Fibroblast of skin of left biceps (primary cell): ENCODE measurements at places on chromosomes 2 and 18.
A peak's percentile ranks its signal among the peaks of the same experiment; 100 is the strongest.

GRCh38 chr18:48589797-48590519 is 51.1 kb downstream of the CTIF start:
- DNase-seq, result no peak

DNA sequence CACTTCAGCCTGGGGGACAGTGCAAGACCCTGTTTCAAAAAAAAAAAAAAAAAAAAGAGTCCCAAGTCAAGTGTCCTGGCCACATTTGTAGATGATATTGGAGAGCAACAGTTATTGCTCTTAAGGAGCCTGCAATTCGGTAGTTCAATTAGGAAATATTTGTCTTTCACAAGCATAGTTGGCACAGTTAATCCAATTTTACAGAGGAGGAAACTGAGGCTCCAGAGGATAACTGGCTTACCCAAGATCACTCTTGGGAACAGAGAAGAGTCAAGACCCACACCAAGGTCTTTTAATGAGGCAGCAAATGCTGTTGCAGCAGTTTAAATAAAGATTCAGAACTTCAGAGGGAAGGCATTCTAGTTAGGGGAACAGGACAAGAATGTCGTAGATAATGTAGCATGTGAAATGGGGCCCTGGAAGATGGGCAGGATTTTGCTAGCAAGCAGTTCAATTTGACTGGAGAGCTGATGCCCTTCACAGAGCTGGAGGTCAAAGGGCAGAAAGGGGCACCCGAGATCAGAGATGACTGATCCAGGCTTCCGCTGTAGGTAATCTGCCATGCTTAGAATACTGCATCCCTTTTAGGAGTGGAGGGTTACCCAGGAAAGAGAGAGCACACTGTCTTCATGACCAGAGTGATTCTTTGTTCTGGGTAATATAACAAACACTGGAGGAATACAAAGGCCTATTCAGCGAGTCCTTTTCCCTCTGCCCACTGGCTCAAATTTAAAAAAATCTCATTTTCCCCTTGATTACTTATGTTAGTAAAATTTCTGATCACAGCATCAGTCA is 3.0 kb downstream of the NPC1 start:
- DNase-seq, result no peak

- peak; percentile 68 for DNase-seq
These were observed 6.8 kb downstream of the TFPI start for GRCh38 chr2:187547353-187547979.

DNA sequence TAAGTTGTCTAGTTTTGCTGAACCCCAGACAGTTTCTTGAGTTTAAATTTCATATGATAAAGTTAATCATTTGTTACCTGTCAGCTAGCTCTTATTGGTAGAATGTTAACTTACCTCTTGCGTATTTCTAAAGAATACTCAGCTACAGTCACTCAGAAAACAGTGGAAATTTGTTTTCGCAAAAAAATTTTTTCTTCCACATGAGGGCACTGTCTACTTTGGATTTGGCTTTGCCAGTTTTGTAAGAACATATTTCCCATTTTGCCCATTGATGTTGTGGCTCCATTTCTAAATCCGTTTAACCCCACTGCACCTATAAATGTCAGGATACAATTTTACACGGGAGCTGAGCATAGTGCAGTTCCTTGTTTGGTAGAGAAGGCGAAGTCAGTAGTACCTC is 19.1 kb upstream of the GCFC2 start:
- DNase-seq, result no peak

DNA sequence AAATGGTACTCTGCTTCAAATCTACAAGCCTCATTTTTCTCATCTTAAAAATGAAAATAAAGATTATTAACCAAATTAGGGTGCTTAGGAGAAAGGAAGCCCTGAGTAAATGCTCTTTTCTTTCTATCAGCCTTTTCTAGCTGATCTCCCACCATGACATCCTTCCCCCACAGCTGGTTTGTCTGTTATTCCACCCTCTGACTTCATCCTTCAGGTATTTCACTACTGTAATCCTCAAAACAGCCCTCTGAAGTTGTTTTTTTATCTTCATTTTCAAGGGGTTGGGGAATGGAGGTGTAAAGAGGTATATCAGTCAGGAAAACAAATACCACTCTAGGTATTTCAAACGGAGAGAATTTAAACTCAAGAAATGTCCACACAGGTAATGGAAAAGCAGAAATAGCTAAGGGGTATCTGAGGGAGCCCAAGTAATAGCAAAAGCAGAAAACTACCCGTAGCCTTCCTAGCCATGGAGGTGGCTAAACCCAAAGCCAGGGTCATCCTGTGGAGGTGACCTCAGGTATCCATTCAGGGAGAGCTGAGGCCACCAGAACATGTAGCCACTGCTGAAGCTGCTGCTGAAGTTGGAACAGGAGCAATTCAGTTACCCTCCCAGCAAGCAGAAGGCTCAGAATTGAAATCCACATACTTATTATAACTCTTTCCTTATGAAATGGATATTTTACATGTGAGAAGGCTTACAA is 990.9 kb upstream of the ACVR2A start:
- no peak for DNase-seq

DNA sequence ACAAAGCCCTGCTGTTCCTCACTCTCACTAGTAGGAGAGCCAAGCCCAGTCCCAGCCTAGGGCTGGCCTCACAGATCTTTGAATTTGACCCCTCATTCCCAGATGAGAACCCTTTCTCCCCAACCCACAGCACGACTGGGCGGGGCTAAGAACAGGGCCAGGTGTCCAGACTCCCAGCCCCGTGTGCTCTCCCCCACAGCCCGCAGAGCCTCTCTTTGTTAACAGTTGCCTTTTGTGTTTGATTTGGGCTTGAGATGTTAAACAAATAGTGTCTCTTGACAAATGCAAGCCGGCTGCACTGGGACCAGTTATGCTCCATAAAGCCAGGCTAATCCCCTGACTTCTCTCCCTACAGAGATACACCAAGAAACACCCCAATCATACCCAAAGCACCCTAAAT is 4.7 kb upstream of the KCNK3 start:
- no peak for DNase-seq

- no peak for DNase-seq
These were observed 81.5 kb upstream of the LYPD6B start for GRCh38 chr2:148957023-148957422.

DNA sequence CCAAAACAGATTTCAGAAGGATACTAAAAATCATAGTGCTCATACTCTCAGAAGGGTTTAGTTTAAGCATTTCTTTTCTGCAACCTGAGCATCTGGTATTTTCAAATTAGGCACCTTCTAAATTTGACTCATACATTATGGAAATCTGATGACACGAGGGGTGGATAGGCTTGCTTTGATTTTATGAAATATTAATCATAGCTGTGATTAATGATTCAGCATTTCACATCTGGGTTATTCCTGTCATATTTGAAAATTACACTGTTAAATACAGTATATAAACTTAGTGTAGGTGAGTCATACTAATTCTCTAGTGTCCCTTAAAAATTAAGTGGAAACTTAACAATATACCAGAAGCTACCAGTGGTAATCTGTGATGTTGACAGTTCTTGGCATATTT is 47.7 kb downstream of the MRPS9 start:
- DNase-seq, result no peak

- DNase-seq, result no peak
These were observed 62.9 kb downstream of the RPL31 start for GRCh38 chr2:101064868-101065549.

GRCh38 chr2:156340377-156340776 is 7.9 kb upstream of the NR4A2 start:
- no peak for DNase-seq

- DNase-seq, result no peak
These were observed 32.3 kb downstream of the ASXL2 start for GRCh38 chr2:25845843-25846505.

DNA sequence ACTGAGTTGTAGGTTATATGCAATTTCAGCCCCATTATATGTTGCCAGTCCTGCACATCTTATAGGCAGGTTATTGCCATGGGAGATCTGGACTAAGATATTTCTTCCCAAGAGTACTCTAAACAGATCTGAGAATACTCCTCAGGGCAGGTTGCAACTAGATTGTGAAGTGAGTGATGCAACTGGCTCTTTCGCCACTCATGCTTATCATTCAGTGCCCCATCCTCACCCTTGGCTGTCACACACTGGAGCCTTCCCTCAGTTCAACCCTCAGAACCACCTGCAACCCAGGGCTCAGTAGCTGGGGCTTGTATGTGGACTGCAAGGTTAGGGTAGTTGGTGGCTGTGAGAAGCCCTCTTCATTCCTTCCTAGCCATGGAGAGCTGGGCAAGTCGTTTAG is 14.1 kb downstream of the MERTK start:
- DNase-seq, result no peak

- peak; percentile 2 for DNase-seq
These were observed 1.1 kb downstream of the DNAJC27 start for GRCh38 chr2:24970483-24971285.

DNA sequence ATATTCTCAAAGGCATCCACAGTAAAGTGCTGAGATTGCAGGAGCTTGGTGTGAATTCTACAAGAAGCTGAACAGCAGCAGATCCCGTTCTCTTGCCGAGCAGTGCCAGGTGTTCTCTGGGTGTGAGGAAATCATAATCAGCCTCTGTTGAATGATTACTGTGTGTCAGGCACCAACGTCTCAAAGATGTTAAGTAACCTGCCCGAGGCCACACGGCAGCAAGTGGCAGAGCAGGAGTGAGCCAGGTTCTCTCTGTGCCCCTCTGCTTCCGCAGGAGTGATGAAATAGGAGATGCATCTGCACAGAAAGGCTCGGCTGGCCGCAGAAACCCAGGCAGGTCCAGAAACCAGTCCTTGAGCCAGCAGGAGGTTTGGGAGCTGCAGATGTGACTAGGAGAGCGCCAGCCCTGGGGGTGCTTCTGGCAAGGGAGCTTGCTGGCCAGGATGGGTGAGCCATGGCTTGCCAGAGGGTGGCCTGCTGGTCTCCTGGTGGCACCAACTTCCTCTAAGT is 68.4 kb downstream of the COPS7B start:
- DNase-seq, result no peak

DNA sequence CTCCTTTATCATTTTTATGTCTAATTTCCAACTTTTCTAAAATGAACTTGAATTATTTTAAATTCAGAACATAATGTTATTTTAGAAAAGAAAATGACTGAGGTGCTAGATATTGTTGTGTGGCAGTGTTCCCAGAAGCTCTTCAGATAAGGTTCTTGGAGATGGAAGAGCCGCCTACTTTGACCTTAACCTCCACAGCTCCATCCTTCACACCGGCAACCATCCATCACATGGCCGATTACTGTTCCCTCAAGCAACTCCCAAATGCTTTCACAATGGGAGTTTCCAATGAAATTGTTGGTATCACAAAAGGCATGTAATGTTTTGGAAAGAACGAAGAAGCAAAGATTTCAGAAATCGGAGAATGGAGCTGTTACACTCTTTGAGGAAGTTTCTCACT is 193.9 kb upstream of the SALL3 start:
- no peak for DNase-seq

- no peak for DNase-seq
These were observed 297.2 kb upstream of the SLC14A2 start for GRCh38 chr18:45317948-45318640.

- DNase-seq, result no peak
These were observed 319.8 kb downstream of the RND3 start for GRCh38 chr2:150167711-150168110.

GRCh38 chr2:127121776-127122176 is 14.8 kb upstream of the BIN1 start:
- DNase-seq, result peak; percentile 8

DNA sequence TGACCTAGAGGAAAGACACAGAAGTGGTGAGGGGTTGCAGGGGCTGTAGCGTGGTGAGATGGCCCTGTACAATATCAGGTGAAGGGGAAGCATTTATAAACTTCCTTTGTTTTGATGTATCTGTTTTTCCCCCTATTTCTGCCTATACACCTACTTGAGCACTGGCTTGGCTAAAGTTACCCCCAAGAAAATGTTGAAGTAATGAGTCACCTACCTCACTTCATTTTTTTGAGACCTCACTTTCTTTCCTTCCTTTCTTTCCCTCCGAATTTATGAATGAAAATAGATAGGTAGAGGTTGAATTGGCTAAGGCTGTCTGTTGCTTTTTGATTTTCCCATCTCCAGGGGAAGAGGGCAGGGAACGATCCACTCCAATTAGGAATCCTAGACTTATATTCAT is 231.1 kb upstream of the EPAS1 start:
- DNase-seq, result no peak

GRCh38 chr2:81734981-81735380 is 1430.4 kb upstream of the LRRTM1 start:
- no peak for DNase-seq

GRCh38 chr2:6341588-6342129 is 524.0 kb downstream of the CMPK2 start:
- no peak for DNase-seq

- no peak for DNase-seq
These were observed 42.7 kb downstream of the CYP26B1 start for GRCh38 chr2:72104821-72105588.

- no peak for DNase-seq
These were observed 106.2 kb upstream of the DLX2 start for GRCh38 chr2:172208791-172209325.

- DNase-seq, result no peak
These were observed 631.5 kb upstream of the KLHL29 start for GRCh38 chr2:22753476-22753875.

- peak; percentile 69 for DNase-seq
These were observed 517.8 kb upstream of the DSEL start for GRCh38 chr18:68034296-68034695.

DNA sequence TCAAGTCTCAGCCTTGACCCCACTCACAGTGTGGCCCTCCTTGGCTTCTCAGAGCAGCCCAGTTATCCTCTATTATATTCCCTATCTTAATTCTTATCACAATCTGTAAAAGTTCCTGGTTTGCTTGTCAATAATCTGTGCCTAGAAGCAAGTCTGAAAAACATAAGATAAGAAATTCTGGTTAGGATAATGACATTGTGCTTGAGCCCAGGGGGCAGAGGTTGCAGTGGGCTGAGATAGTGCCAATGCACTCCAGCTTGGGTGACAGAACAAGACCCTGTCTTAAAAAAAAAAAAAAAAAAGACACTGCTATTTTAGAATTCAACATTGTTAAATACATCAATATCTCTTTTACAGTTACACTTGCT is 63.9 kb downstream of the TMEM131 start:
- DNase-seq, result no peak

- no peak for DNase-seq
These were observed 233.3 kb downstream of the C1D start for GRCh38 chr2:67829470-67829869.

DNA sequence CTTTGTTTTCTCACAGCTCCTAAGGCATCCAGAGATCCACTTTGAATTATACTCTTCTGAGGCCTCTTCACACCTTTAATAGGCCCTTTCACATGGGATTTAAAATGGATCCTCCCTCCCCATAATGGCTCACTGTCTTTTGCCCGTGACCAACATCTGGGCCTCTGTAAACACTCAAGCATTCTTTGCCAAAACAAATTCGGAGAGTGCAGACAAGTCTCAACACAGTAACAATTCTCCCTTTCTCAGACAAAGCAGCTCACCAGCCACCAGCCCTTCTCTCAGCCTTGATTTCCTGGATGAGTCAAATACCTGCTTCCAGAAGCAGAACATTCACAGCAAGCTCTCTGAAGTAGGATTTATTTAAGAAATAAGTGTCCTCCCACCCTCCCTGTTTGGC is 14.0 kb upstream of the IMP4 start:
- no peak for DNase-seq

- peak; percentile 13 for DNase-seq
These were observed 135.5 kb downstream of the NAPG start for GRCh38 chr18:10661317-10661716.

- no peak for DNase-seq
These were observed 57.9 kb downstream of the ABCA12 start for GRCh38 chr2:215080545-215080944.

GRCh38 chr2:48566592-48567310 is 36.8 kb downstream of the STON1 start:
- DNase-seq, result peak; percentile 28

- no peak for DNase-seq
These were observed 612.6 kb upstream of the ACVR2A start for GRCh38 chr2:147232225-147232669.
